RWPE2 (cell line): ENCODE measurements at places on chromosomes 1 and 21.

DNA sequence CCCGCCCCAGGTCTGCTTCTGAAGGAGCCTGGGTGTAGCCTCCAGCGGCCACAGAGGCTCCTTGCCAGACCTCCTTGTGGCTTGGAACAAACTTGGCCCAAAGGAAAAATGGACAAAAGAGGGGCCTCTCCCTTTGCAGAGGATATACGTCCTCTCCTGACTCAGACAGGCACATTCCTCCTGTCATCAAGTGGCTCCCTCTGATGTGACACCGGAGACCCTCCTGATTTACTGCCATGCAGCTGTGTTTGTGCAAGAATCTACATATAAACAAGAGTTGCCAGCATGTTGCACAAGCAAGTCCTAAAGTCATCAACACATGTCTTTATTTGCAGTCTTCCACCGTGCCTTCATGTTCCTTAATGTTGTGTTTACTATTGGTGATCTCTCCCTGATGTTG lies 54.1 kb upstream of the F3 start:
- no peak for DNase-seq

- no peak for DNase-seq
These were observed 22.1 kb downstream of the EIF2D start for GRCh38 chr1:206590025-206590758.

GRCh38 chr21:46423546-46424038 lies 35.1 kb upstream of the DIP2A start:
- no peak for DNase-seq

GRCh38 chr1:237012788-237013383 lies 8.6 kb upstream of the MT1HL1 start:
- no peak for DNase-seq

DNA sequence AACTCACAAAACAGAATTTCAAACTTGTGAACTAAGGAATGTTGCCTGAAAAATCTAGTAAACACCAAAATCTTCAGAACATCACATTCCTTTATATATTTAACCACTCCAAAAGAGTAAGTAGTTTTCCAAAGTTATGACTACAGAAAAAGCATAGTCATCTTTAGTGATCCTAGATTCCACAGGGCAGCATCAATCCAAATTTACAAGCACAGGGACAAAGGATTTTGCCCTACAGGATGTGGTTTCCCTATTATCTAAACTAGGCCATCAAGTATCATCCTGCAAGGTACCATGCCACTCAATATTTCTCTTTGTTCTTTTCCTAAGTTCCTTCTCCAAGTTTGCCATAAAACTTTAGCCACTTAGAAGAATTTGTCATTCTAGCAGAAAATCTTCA lies 33.0 kb downstream of the COP1 start:
- DNase-seq = no peak
